ENCODE measurements at places on chromosomes 11 and 22. TPM values are rescaled to one million over a fixed set of nuclear protein-coding genes. Genes with fewer than 3 reads are reported as not detected.

The TMEM191C gene
- total RNA-seq = 2.7 TPM

The PGA3 gene
- not detected for total RNA-seq

The ART1 gene
- not detected for total RNA-seq

The OR51A7 gene
- not detected for total RNA-seq

The PRR5L gene
- 7.0 TPM for total RNA-seq
